ENCODE measurements at places on chromosomes 2 and 18.

GRCh38 chr2:239378021-239378917, 22.6 kb downstream of the HDAC4 start:
- DNase-seq: no peak

DNA sequence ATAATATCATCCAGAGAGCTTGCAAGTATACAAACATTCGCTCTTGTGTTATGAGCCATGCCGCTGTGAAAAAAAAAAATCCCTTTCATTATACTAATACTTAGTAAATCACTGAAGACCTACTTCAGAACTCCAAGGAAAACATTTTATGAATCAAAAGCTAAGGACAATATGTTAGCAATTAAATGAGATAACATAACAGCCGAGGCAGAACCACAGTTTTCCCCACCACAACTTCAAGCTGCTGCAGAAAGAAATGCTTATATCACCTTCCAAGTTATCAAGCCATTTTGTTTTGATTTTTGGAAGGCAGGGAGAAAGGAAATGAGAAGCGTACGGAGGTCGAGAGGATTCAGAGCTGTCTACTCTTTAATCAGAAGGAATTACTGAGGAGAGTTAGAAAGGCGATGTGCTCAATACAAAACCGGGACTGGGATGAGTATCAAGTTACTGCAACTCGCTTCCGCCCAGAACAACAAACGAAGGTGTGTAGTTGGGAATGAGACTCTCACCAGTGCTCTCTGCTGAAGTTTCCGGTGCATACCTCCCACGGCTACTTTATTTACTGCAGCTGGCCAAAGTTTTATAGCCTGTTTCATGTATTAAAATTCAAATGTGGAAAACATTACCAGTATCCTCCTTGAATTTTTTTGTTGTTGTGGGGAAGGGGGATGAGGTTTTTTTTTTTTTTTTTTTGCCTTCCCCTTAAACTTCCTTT, 292.2 kb upstream of the CCDC68 start:
- no peak for DNase-seq

- DNase-seq: no peak
Measured at GRCh38 chr2:129742415-129743180, 236.9 kb upstream of the RAB6C start.

DNA sequence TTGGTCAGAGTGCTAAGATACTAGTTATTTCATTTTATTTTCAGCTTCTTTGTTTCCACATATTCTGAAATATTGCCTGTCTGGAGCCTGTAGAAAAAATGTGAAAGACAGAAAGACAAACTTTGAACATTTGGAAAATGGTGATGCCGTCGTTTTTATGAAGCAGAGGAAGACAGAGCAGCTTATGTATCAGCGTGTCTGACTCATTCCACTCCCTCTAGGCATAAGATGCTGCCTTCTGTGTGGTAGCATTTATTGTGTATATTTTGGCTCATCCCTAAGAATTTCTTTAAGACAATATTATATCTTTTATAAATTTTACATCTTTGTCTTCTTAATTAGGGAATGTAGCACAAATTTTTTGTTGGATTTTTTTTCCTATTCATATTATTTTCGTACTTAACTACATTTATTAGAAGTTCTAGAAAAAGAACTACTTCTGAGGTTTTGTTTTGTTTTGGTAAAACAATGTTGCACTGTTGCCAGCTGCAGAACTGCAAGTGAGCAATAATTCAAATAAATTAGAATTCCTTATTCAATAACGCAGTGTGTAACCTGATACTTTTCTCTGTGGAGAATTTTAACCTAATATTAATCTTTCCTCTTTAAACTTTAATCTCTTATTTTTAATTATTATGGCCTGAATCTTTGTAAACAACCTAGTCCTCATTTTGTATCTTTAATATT, 300.4 kb downstream of the ZNF407 start:
- no peak for DNase-seq

- peak; percentile 27 for DNase-seq
Measured at GRCh38 chr2:218569038-218569431, 396 bp downstream of the CNOT9 start.

- no peak for DNase-seq
Measured at GRCh38 chr18:54192415-54192814, 32.1 kb downstream of the MBD2 start.

- no peak for DNase-seq
Measured at GRCh38 chr2:231928481-231928880, 2.3 kb upstream of the NPPC start.

- no peak for DNase-seq
Measured at GRCh38 chr2:128754246-128754724, 435.6 kb upstream of the HS6ST1 start.

DNA sequence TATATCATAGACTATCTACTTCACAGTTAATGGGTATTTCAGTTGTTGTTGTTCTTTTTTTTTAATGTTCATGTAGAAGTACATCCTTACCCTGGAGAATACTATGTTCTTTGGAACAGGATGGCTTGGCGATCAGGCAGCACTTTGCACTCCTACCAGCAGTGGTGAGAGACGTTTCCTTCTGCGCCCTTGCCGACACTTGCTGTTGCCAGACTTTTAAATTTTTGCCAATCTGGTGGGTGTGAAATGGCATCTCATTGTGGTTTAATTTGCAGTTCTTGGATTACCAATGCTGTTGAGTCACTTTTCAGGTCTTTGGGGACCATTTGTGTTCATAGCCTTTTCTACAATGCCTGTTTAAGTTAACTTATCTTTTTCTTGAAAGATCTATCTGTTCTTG, 197.3 kb downstream of the SH3RF3 start:
- DNase-seq: no peak

DNA sequence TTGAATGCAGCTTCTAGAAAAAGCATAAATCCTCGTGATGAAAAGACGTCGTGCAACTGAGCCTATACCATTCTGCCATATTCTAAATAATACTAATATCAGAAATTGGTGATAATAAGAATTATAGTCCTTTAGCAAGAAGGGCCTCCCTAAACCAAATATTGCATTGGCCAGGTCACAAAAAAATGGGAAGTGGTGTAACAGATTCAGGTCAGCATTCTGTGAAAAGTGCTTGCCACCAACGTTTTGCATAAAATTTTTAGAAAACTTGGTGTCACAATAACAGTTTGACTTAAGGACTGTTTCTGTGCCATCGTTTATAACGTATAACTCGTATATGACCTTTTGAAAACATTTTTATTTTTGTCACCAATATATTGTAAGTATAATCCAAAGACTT, 603.6 kb downstream of the CPS1 start:
- no peak for DNase-seq

DNA sequence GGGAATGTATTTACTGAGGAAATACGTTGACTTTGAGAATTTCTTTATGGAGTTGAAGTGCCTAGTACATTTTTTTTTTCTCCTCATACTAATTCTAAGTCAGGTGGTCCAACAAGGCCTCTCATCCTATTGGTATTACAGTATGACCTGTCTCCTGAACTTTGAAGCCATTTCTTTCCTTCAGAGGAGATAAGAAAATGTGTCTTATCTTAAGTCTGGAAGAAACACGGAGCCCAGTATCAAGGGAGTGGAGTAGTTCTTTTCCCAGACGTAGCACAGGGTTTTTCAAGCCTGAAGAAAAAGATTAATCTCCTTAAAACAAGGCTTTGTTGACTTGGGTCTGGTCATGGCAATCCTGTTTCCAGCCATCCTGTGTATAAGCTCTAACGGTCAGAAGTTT, 11.6 kb upstream of the CPS1 start:
- DNase-seq: no peak

GRCh38 chr2:218865396-218865795, 5.8 kb downstream of the WNT6 start:
- no peak for DNase-seq

GRCh38 chr2:120780402-120780801, 44.7 kb downstream of the GLI2 start:
- no peak for DNase-seq

GRCh38 chr2:218858671-218859555, 692 bp upstream of the WNT6 start:
- no peak for DNase-seq

DNA sequence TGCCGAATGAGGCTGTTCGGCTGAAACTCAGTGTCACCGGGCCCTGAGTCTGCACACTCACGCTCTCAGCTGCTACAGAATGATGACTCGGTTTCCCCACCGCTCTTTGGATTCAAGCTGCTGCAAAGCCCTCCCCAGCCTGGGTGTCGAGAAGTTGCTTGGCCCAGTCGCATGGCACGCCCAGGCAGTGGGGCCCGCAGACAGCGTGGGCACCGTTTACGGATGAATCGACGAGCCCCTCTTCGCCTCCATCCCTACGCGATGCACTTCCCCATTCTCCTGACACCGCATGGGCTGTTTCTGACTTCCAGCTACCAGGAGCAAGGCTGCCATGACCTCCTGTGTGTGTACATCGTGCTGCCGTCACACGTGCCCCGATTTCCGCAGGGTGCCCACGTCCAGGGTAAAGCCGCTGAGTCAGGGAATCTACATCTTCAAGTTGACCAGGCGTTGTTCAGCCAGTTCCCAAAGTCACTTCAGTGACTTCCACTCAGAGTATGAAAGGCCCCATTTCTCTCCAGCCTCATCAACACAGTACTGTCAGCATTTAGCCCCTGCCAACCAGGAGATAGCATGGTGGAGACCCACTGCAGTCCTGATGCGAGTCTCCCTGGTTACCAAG, 60.3 kb upstream of the GPC1 start:
- no peak for DNase-seq

- DNase-seq: no peak
Measured at GRCh38 chr2:212180408-212181083, 358.1 kb downstream of the ERBB4 start.

GRCh38 chr2:29260142-29260772, 145.0 kb downstream of the CLIP4 start:
- no peak for DNase-seq

DNA sequence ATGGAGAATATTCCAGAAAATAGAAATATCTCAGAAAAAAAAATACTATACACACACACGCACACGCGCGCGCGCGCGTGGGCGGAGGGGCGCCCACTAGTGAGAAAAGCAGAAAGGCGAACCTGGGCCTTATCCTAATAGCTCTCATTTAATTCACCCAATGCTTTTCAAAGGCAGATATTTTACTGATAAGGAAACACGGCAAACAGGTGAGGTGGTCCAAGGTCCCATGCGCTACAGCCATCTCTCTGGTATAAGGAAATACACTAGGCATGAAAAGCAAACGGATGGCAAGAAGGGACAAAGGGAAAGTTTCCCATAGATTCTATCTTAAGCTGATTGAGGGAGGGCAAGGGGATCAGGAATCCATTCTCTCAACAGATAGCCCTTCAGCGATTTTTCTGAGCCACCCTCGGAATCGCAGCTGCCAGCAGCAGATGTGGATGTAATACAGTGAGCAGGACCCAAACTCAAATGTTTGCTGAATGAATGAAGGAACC, 136.7 kb downstream of the TMEM247 start:
- no peak for DNase-seq

GRCh38 chr2:146879882-146880281, 964.9 kb upstream of the ACVR2A start:
- no peak for DNase-seq

GRCh38 chr2:168139852-168140251, 107.5 kb downstream of the STK39 start:
- no peak for DNase-seq

GRCh38 chr2:65537651-65538385, 105.4 kb upstream of the SPRED2 start:
- no peak for DNase-seq

GRCh38 chr2:190527918-190528317, 6.6 kb downstream of the NEMP2 start:
- no peak for DNase-seq

GRCh38 chr18:40222776-40223175, 1732.3 kb upstream of the PIK3C3 start:
- DNase-seq: no peak

DNA sequence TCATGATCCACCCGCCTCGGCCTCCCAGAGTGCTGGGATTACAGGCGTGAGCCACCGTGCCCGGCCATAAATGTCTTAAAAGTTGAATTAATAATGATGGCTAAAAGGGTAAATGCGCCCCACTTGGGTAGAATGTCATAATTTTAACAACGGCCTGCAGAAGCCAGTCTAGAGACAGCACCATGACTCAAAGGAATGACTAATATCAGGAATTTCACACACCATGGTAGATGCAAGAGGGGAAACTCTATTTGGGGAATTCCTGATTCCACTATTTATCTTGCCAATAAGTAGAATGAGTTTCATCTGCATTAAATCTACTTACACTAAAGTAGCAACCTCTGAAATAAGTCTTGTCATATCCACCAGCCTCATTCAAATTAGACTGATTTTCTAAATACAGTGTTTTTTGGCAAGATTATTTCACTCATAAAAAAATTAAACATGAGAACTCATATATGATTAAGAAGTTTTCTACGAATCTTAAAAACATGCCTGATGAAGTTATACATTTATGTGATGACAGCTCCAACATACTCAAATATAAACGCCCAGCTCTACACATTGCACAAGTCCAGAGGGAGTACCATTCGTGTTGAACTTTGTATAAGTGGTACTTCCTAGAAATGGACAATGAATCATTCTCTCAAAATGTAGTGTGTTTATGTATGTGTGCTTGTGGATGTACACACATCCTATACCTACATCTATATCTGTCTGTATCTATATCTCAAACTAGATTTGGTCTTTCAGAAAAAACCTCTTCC, 309.7 kb downstream of the IRS1 start:
- no peak for DNase-seq

DNA sequence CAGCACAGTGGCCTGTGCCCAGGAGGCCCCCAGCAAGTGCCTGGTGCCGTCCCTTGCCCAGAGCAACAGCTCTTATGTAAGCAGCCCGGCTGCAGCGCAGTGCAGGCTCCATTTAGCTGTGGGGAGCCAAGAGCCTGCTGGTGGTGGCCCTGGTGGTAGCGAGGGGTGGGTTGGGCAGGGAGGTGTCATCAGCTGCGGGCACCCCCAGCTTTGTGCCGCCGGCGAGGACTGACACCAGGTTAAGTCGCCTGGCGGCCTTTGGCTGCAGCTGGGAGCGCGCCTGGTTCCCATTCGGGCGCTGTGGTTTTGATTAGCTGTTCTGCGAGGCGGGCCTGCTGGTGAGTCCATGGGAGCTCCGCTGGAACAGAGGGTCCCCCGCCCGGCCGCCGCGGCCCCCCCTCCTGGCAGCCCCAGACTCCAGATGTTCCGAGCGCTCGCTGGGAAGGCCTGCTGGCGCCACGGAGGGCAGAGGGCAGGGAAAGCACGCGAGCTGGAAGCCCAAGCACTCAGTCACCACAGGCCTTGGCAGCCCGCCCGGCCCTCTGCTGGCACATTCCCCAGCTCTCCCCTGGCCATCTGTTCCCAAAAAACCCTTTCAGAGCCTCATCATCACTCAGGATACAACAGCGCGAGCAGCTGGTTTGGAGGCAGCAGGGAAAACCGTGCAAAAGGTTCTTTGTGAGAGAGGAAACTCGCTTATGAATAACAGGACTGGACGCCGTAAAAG, 18.4 kb downstream of the ATOH8 start:
- DNase-seq: no peak

- no peak for DNase-seq
Measured at GRCh38 chr2:46914578-46915230, 902 bp downstream of the MCFD2 start.

DNA sequence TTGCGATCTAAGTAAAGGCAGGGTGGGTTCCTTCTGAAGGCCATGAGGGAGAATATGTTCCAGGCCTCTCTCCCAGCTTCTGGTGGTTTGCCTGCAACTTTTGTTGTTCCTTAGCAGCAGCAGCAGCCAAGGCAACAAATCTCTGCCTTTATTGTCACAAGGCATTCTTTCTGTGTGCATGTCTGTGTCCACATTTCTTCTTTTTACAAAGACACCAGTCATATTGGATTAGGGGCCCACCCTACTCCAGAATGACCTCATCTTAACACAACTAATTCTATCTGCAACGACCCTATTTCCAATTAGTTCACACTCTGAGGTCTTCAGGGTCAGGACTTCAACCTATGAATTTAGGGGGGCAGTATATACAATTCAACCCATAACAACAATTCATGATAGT, 587.5 kb downstream of the XIRP2 start:
- DNase-seq: no peak

GRCh38 chr2:49940626-49941025, 786.3 kb upstream of the FSHR start:
- DNase-seq: no peak
